ENCODE measurements at places on chromosomes 16 and 17.

DNA sequence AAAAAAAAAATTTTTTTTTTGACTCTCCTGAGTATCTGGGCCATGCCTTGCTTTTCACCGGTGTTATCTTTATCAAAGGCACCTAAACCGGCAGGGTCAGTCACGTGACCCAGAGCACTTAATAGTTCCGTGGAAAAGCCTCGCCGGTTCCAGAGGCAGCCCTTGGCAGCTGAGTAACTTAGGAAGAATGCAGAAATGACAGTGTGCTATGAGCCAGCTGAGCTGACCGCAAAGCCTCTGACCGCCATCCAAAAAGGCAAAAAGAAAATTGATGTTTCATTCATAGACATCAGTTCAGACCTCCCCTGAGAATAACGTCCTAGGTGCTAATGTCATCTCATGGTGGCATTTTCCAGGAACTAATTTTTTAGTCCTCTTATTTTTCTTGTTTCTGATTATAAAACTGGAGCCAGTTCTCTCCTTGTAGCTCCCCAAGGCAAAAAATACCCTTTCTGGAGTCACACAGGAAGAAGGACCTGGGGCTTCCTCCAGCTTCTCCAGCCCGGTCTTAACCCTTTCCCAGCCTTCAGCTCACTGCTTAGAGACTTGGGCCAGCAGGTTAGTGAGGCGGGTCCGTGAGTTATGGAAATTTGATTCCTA, 122.6 kb downstream of the SOCS1 start:
- DNase-seq: no peak

- no peak for DNase-seq
These were observed 79.4 kb downstream of the IRF8 start for GRCh38 chr16:85978291-85978775.

DNA sequence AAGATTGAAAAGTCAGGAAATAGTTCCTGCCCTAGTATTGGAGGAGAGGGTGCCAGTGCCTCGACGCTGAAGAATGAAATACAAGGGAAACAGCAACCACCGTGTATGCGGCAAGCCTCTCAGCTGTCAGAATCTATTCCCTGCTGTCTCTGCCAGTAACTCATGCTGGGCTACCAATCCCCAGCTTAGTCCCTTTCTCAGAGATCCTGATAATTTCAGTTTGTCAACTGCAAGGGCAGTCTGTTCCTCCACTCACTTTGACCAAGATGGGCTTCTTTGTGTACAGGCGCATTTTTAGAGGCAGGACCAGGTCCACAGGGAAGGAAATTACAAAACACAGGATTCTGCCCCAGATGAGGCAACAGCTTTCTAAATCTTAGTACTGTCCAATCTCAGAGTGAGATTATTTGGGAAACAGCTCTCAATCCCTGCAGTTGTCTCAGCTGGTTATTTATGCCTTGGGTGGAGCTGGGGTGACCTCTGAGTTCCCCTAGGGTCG, 1.3 kb downstream of the NQO1 start:
- no peak for DNase-seq

GRCh38 chr17:4389079-4389478, 22.6 kb upstream of the UBE2G1 start:
- DNase-seq: no peak

- no peak for DNase-seq
These were observed 333 bp downstream of the MAFG start for GRCh38 chr17:81927152-81927652.

GRCh38 chr16:56911771-56912571, 20.0 kb upstream of the HERPUD1 start:
- DNase-seq: no peak

- DNase-seq: no peak
These were observed 3.2 kb downstream of the CACNG5 start for GRCh38 chr17:66837885-66838665.

DNA sequence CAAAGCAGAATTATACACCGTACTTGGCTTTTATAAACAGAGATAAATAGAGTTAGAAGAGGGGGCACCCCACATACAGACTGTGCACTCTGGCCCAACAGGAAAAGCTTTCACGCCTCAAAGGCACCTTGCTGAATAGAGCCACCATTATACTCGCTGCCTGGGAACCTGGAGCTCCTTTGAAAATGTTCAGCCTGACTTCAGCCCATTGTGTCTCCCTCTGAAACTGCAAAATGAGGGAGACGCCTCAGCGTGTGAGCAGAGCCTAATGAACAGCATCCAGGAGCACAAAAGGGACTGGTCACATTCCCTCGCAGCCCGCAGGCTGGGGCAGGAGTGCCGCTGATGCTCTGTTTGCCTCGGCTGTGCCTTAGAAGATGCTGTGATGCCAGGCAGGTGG, 46.3 kb downstream of the ABCC12 start:
- no peak for DNase-seq

GRCh38 chr17:12485361-12485906, 180.3 kb upstream of the MYOCD start:
- no peak for DNase-seq

GRCh38 chr16:81936209-81937000, 74.9 kb downstream of the SDR42E1 start:
- DNase-seq: no peak

All from stimulated activated CD8-positive, alpha-beta memory T cell treated with anti-CD3 and anti-CD28 coated beads, Interleukin-15, amount 100 ng/mL, for 4 hours (primary cell).